Tibial nerve (tissue), 4 donors: ENCODE measurements at places on chromosomes 6 and 20.

DNA sequence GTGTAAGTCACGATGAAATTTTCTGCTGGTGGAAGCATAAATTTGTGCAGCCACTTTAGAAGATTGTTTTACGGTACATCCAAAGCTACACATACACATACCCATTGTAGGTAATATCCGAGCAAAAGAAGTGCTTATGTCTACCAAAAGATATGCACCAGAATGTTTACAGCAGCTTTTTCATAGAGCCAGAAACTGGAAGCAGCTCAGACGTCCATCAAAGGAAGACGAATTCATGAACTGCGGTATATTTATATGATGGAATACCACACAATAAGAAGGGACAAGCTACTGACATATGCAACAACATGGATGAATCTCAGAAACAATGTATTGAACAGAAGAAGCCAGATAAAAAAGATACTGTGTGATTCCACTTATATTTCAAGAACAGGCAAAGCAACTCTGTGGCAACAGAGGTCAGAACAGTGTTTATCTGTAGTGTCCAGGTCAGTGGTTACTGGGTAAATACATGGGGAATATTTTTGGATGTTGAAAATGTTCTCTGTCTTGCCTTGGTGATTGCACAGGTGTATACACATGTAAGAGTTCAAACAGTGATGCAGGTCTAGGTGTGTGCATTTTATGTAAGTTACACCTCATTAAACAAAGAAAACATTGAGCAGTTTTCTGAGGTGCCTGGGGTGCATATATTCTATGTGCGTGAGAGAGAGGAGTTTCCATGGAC is 51.9 kb upstream of the EXOC2 start:
- H3K27ac ChIP-seq, result no peak overlapping the region
- no peaks in the 10 kb centered on the region for H3K4me1 ChIP-seq
- no peaks in the 10 kb centered on the region for H3K36me3 ChIP-seq
- DNase-seq, result no peak

- no peak for DNase-seq
- H3K27ac ChIP-seq, result peak overlapping the region; percentile 34
- no peak overlapping the region for H3K4me3 ChIP-seq
Measured at GRCh38 chr20:53677447-53678314, 84.0 kb upstream of the ZNF217 start.

DNA sequence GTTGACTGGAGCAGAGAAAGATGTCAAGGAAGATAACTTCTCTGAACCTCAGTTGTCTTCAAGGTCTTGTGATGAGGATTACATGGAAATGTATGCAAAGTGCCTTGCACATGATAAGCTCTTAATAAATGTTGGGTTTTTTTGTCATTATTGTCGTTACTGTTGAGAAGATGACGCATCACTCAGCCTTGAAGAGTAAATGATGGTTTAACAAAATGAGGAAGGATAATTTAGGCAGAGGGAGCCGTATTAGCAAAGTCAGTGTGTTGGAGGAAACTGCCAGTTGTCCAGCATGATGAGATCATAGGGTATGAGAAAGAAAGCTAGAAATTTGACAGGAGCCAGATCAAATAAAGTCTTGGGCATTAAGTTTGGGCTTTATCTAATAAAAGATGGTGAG is 8.8 kb upstream of the SUPT3H start:
- H3K27me3 ChIP-seq, result no peaks in the 10 kb centered on the region
- no peak overlapping the region for H3K27ac ChIP-seq
- H3K36me3 ChIP-seq, result no peaks in the 10 kb centered on the region
- H3K4me1 ChIP-seq, result no peaks in the 10 kb centered on the region
- no peak overlapping the region for H3K4me3 ChIP-seq

DNA sequence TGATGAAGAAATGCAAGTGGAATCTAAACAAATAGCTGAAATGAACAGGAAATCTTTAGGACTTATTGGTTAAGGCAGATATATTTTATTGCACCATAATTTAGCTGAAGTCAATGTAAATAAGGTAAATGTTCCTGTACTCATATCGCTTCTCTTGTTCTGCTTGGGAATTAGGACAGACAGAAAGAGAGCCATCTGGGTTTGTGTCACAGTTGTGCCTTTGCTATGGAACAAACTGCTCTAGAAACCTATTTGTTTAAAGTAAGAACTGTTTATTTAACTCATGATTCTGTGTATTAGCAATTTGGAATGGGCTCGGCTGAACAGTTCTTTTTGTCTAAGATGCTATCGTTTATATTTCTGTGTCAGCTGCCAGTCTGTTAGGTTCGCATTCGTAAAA is 143.8 kb upstream of the KHDRBS2 start:
- no peak for DNase-seq
- no peaks in the 10 kb centered on the region for H3K4me1 ChIP-seq
- no peaks in the 10 kb centered on the region for H3K27me3 ChIP-seq
- no peak overlapping the region for H3K4me3 ChIP-seq
- H3K36me3 ChIP-seq, result no peaks in the 10 kb centered on the region

DNA sequence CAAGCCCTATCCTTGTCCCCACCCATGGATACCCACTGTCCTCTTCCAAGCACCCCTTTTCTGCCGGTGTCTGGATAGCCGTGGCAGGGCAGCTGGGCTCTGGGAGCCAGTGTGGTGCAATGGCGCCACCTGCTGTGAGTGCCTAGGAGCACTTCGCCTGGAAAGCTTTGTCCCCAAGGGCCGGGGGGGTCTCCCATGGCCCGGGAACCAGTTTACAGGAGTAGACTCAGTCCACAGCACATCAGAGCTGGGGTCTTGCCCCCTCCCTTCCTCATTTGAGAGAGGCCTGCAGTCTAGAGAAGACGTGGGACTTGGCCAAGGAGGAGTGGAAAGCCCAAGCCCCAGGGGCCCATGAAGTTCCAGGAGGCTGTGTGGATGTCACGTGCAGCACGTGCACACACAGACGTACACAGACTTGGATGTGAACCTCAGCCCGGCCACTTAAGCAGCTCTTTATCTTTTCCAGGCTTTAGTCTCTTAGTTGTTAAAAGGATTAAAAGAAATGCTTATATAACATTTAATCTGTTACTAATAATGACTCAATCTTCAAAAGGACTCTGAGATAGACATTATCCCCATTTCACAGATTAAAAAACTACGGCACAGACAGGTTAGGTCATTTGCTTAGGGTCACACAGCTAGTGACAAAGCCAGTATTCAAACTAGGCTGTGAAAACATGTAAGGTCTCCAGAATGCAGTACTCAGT is 40.9 kb upstream of the CDH22 start:
- H3K27me3 ChIP-seq, result no peaks in the 10 kb centered on the region
- no peak overlapping the region for H3K4me3 ChIP-seq
- no peaks in the 10 kb centered on the region for H3K36me3 ChIP-seq
- peak; percentile 38 for DNase-seq
- peak overlapping the region; percentile 63 for H3K27ac ChIP-seq

- H3K36me3 ChIP-seq, result no peaks in the 10 kb centered on the region
- no peaks in the 10 kb centered on the region for H3K4me1 ChIP-seq
- H3K27me3 ChIP-seq, result no peaks in the 10 kb centered on the region
- H3K27ac ChIP-seq, result no peak overlapping the region
Measured at GRCh38 chr20:31915491-31916280, 36.2 kb downstream of the PDRG1 start.

DNA sequence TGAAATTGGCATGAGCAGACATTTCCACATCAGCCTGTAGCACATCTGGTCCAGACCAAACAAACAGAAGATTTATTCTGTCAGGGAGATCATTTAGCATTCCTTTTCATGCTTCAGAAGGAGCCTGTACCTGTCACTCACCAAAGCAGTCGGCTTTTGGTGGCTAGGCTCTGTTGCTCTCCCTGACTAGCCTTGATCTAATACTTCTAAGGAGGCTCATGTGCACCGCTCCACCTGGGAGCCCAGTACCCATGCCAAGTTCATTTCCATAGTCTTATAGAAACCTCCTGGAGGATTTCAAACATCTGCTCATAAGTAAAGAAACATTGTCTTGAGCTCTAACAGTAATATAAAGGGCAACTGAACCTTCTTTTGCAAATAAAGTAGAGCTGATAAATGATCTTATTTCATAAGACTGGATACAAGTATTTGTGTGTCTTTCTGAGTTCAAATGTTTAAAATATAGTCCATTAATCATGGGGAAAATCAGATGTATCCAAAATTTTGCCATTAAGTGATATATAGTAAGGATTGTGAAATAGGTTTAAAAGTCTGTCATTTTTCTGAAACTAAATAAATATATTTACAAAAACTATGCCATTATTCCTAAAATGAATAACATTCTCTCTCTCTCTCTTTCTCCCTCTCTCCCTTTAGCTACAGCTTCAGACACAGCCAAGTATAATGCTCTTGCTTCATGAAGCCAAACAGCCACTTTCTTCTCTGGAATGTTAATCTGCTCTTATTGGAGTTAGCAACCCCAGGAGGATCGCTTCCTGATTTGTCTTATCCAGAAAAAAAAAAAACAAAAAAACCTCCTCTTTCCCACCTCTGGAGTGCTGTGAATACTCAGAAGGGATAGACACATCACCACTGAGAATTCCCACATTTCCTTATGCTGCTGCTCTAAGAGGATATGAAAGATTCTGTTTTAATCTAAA is 192.7 kb upstream of the TFAP2D start:
- H3K36me3 ChIP-seq, result no peaks in the 10 kb centered on the region
- no peaks in the 10 kb centered on the region for H3K27me3 ChIP-seq
- H3K27ac ChIP-seq, result no peak overlapping the region
- H3K4me3 ChIP-seq, result no peak overlapping the region

DNA sequence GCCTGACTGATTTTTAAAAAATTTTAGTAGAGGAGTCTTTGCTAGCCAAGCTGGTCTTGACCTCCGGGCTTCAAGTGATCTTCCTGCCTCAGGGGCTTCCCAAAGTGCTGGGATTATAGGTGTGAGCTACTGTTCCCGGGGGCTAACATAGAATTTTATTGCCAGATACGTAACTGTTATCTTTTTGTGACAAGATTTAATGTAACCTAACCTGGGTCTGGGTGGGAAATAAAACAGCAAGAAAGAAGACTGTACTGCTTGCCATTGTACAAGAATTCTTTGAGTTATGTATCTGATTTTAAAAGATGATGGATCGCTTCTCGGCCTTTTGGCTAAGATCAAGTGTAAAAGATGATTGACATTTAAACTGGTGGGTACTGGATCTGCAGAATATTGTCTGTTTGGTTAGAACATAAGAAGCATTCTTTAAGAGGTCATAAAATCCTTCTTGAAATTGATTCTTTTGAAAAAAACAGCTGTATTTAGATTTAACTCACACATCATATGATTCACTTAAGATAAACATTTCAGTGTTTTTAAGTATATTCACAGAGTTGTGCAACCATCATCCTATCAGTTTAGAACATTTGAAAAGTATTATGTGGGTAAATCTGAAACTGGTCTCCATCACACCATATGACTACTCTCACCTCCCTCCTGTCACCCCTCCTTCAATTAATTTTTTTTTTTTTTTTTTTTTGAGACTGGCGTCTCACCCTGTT is 21.6 kb downstream of the TPX2 start:
- H3K4me1 ChIP-seq, result no peaks in the 10 kb centered on the region
- no peaks in the 10 kb centered on the region for H3K36me3 ChIP-seq
- H3K27me3 ChIP-seq, result no peaks in the 10 kb centered on the region
- no peak for DNase-seq
- no peak overlapping the region for H3K4me3 ChIP-seq
